ENCODE measurements at places on chromosomes 1 and 21.
A peak's percentile ranks its signal among the peaks of the same experiment; 100 is the strongest.

GRCh38 chr1:153937331-153937730 lies 9.2 kb downstream of the DENND4B start:
- no peak for DNase-seq

GRCh38 chr1:25468033-25468432 lies 37.3 kb downstream of the MACO1 start:
- peak; percentile 22 for DNase-seq

- no peak for DNase-seq
Measured at GRCh38 chr1:169387399-169387798, 19.4 kb downstream of the BLZF1 start.

- DNase-seq = no peak
Measured at GRCh38 chr1:86450847-86451246, 17.9 kb upstream of the CLCA1 start.

DNA sequence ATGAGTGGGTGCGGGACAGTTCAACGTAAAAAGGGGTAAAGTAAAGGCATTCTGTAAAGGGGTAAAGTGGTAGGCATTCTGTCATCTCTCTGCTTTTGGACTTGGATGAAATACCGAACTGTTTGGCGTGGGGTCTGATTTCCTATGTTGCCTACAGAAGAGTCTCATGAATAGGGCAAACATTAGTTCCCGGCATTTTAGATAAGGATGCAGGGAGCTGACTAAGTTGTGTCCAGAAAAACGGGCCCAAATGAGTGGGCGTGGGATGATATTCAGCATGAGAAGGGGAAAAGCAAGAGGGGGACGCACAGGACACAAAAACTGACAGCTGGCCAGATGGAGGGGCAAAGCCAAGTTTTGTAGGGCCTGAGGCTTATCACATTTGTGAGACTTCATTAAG lies 2.9 kb upstream of the RHOU start:
- no peak for DNase-seq

GRCh38 chr1:11252538-11252937 lies 9.8 kb downstream of the MTOR start:
- DNase-seq = no peak

GRCh38 chr1:230828421-230828820 lies 39.9 kb downstream of the C1orf198 start:
- DNase-seq = no peak
